ENCODE measurements at places on chromosomes 1 and 21.
A peak's percentile ranks its signal among the peaks of the same experiment; 100 is the strongest.

- DNase-seq: no peak
Observed at GRCh38 chr21:42671778-42672593, 18.6 kb downstream of the PDE9A start.

DNA sequence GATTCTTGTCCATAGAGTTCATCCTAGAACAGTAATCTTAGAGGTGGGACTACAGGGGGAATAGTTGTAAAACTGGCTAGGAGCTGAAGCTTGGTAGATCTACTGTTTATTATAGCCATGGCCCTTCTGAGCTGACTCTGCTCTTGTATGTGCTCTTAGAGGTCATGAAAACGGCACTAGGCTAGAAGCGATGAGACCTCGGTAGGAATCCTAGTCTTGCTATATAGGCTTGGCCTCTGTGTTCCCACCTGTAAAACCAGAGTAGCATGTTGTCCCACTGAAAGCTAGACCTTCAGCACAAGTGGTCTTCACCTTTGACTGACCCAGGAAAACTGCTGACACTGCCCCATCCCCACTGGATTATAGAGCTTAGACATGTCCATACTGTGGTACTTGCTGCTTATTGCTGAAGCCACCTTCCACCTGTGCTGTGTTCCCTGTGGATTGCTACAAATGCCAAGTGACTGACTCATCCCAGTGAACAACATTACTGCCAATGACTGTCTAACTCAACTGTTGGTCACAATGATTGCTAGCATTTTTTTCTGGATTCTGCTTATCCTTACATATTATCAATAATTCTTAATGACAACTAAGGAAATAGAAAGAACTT is 23.0 kb upstream of the PIGC start:
- no peak for DNase-seq

DNA sequence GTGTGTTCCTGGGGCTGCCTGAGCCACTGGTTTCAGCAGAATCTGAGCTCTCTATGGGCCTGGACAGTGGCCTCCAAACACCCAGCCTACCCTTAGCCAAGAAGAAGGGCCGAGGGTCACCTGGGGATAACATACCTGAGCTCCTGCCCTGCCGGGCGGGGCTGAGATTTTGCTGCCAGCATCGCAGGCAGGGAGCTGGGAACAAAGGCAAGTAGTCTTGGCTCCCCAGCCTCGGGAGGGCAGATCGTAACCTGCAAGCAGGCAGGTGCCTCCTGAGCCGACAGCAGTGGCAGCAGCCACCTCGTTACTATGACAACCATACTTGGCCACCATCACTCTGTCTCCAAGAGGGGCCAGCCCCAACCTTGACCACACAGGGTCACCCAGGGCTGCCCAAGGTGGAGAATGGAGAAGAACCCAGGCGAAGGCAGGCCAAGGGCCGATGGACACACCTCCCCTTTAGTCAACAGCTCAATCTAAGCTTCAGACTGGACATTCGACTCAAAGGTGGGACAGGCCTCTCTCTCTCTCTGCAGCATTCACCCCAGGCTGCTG is 54.6 kb downstream of the TOMM20 start:
- DNase-seq: no peak

DNA sequence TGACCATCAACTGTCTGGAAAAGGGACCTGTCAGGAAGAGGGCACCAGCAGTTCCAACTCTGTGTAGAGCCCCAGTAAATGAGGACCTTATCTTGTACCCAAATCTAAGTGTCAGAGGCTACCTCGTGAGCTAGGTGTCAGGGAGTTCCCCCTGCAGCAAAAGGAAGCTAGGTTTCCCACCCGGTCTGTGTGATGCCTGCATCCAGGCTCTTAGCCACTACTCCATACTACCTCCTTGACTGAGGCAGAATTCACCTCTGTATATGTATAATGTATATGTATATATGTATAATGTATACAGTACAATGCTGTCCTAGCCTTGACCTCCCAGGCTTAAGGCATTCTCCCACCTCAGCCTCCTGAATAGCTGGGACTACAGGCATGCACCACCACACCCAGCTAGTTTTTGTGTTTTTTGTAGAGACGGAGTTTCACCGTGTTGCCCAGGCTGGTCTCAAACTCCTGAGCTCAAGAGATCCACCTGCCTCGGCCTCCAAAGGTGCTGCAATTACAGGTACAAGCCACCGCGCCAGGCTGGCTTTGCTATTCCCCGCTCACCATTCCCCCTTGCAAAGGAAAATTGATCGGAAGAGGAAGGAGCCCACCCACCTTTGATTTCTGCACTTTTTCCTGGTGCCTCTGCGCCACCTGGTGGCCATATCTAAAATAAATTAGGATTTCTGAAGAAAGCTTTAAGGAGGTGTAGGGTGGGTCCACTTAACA is 15.7 kb upstream of the LUZP1 start:
- peak; percentile 55 for DNase-seq

DNA sequence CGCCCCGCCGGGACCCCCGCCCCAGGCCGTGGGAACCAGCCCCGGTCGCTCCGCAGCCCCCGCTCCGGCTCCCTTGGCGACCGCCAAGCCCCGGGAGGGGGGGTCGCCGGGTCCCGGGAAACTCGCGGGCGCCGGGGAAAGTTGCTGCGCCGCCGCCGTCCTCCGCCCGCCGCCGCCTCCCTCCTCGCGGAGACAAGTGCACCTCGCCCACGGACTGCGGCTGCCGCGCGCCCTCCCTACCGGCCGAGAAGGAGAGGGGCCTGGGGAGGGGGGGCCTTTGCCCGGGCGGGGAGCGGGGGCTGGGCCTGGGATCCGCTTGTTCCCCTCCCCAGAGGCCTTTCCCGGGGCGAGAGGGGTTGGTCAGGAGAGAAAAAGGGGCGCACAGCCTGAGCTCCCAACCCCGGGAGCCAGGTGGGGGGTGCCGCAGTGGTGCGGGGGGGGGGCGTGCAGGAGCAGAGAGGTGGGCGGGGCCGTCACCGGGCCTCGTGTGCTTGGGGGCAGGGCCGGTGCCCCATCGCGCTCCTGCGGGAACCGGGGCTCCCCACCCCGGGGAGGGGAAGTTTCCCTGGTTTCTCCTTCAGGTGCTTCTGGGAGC is 592 bp downstream of the AGRN start:
- no peak for DNase-seq

DNA sequence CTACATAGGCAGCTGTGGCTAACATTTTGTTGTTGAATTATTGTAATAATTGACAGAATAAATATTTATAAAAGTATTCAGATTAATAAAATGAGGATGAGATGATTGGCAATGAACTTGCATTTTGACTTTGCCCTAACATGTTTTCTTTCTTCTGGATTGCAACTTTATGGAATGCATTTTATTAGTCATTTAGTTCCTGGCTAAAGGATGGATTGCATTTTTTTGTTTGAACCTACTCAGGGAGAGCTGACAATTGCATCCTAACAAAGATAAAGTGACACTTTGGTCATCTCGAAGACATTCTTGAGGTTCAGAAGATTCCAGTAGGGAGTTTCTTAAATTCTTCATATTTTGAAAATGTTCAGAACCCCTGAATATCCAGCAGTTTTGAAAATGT is 37.5 kb downstream of the PGM1 start:
- DNase-seq: no peak

DNA sequence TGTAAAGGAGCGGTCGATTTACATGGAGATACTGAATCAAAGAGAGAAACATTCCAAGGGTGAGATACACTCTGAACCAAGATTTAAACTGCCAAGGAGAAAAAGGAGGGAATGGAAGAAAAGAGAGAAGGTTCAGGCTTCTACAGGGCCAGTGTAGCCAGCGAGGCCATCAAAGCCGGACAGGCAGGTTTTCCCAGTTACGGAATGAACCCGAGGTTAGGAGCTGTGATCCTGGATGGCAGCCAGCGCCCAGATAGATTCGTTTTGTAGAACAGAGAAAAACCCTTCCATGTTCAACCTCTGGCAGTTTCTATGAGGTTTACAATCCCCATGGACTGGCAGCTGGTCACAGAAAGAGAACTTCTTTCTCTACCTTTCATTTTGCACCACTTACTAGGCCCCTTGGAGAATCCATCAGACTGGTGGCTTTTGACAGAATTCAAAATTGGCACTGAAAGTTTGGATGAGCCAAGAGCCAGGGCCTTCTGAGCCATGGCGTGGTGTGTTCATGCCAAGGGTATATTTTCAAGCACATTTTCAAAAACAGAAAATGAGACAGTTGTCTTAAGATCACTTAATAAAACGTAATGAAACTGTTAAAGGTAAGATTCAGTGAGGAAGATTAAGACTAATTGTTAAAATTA is 171.5 kb downstream of the RUNX1 start:
- no peak for DNase-seq

- no peak for DNase-seq
Observed at GRCh38 chr1:240258910-240259309, 167.2 kb downstream of the FMN2 start.

DNA sequence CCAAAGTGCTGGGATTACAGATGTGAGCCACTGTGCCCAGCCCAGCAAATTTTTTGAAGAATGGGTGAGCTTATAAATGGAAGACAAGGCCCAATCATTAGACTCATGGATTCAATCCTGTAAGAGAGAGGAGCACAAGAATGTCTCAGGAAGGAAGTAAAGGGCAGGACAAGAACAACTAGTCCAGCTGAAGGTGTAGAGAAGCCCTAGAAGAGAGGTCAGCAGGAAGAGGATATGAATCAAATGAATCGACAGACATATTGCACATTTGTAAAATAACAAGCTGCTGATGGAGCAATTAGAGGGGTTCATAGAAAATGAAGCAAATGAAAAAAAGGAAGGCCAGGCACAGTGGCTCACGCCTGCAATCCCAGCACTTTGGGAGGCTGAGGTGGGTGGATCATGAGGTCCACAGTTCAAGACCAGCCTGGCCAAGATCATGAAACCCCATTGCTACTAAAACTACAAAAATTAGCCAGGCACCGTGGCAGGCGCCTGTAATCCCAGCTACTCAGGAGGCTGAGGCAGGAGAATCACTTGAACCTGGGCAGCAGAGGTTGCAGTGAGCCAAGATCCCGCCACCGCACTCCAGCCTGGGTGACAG is 74.9 kb downstream of the MIS18A start:
- no peak for DNase-seq

GRCh38 chr1:23436520-23437354 is 12.2 kb upstream of the TCEA3 start:
- peak; percentile 26 for DNase-seq

DNA sequence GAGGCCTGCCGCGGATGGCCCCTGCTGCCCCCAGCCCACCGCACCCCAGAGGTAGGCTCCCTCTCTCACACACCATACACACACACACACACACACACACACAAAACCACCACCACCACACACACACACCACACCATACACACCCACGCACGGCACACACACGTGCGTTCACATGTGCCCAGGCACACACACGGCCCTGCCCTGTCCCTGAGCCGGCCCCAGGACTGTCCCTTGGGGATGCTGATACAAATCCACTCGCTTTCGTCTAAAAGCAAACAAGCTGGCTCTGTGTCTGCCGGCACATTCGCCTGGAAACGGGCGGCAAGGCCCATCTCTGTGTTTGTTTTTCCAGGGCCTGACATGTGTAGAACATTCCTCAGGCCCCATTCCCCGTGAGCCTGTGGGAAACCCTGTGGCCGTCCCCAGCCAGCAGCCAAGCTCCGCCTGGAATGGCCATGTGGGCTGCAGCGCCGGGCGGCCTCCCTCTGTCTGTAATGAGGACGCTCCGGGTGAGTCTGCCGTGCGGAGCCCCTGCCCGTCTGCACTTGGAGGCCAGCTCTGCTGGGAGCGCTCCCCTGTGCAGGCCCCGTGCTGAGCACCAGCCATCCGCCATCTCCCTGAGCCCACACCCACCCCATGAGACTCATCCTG is 67.4 kb downstream of the DMRTB1 start:
- no peak for DNase-seq

GRCh38 chr1:231497629-231498152 is 30.8 kb upstream of the TSNAX start:
- DNase-seq: no peak

GRCh38 chr1:106680776-106681344 is 375.6 kb upstream of the PRMT6 start:
- DNase-seq: no peak

DNA sequence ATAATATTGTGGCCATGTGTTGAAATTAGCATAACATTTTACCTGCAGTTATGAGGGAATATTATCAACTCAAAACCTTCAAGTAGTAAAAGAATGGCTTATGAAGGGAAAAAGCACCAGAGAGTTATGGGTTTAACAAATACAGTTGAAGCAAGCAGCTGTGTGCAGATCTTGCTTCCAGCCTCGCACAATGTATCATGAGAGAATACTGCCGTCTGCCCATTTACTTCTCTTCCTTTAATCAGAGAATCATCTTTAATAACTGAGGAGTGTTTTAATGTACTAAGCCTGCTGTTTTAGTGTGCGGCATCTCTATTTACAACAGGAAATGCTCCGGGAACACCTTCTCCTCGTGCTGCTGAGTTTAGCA is 120.9 kb downstream of the ATG4C start:
- no peak for DNase-seq

- DNase-seq: no peak
Observed at GRCh38 chr1:210617293-210617692, 288.6 kb downstream of the HHAT start.

Measured in CD4-positive, alpha-beta T cell treated with Interleukin-4 for 4 hours (primary cell).